ENCODE measurements at places on chromosomes 2 and 18. TPM values are rescaled to one million over a fixed set of nuclear protein-coding genes. Genes with fewer than 3 reads are reported as not detected.

Gene RFTN2
- total RNA-seq = 6.2 TPM

Gene CPLX4
- total RNA-seq = not detected

Gene MAP3K19
- total RNA-seq = not detected

Gene MC2R
- total RNA-seq = not detected

Gene POU3F3
- not detected for total RNA-seq

Gene ELOA2
- not detected for total RNA-seq

Gene APLF
- total RNA-seq = 5.3 TPM

Gene UCN
- 2.4 TPM for total RNA-seq

GRCh38 chr2:222408684-222409083 is 15.7 kb upstream of the SGPP2 start:
- no peak for DNase-seq

- DNase-seq = peak; percentile 24
These were observed 108.4 kb upstream of the ITGB6 start for GRCh38 chr2:160308476-160308875.

DNA sequence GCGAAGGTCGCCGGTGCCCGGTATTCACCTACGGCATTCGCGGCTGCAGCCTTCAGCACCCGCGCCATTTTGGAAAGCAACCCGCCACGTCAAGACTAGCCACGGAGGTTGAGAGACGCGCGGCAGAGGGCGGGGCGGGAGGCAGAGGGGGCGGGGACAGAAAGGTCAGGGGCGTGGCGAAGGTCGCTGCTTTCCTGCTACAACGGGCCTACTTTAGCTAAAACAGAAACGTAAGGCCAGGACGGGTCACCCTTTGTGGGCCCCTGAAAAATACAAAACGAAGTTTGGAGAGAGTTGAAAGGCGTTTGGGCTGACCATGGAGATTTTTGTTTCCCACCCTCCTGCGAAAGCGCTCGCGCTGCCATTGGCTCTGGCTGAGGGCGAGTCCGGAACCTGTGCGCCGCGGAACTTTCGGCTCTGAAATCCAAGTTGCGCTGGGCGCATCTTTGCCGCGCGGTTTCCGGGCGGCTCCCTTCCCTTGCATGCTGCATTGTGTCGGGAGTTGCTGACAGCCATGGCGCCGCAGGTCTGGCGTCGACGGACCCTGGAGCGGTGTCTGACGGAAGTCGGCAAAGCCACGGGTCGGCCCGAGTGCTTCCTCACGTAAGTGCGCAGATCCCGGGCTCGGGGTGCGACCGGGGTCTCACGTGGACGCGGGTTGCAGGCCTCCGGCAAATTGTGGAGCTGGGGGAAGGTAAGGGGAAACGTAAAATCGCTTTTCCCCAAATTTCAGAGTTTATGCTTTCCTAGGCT is at the start of the genes MCEE and MPHOSPH10:
Gene MCEE, minus strand, starts transcription at position 78 of the 753 bp plus-strand sequence. Its CDS starts 10 bp downstream, at position 68.
Gene MPHOSPH10, plus strand, starts transcription at position 483 of the 753 bp plus-strand sequence. Its CDS starts 32 bp downstream, at position 515.
- DNase-seq = peak; percentile 92

DNA sequence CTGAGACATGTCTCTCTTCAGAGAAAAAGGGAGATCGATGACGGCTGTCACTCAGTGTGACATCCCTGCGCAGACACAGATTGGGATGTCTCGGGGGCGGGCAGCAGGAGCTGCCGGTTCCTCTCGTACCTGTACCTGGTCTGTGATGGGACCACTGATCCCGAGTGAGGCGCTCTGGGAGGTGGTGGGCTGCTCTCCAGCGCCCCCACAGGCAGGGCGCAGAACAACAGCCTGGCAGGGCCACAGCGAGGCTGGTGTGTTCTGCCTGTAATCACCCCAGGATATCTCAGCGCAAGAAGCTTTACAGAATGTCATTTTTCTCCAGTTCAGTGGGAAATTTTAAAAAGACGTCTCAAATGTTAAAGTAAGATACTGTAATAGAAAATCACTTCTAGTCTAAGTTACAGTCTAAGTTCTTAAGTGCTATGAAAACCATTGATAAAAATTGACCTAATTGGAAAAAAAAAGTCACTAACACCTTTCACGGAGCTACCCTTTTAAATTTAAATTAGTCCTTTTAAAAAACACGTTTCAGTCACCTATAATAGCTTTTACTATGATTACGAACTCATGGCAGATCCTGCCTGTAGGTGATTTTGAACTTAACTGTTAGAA is 189.8 kb downstream of the SNTG2 start:
- DNase-seq = peak; percentile 8

DNA sequence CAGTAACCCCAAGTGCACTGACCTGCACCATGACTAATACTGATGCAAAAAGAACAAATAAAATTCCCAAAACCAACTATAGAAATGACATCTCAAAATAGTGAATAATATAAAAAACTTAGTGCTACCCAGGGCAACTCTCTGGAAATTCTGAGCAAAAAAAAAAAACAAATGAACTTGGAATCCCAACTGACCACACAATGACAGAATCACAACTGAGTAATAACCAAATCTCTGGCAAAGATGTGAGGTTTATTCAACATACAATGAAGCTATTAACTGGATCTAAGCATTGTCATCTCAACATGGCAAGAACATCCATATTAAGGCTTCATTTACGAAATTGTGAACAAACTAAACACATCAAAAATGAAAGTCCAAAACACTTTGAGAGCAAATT is 22.7 kb downstream of the EXOC6B start:
- DNase-seq = peak; percentile 32

GRCh38 chr2:202355993-202356505 is 20.1 kb upstream of the BMPR2 start:
- no peak for DNase-seq

DNA sequence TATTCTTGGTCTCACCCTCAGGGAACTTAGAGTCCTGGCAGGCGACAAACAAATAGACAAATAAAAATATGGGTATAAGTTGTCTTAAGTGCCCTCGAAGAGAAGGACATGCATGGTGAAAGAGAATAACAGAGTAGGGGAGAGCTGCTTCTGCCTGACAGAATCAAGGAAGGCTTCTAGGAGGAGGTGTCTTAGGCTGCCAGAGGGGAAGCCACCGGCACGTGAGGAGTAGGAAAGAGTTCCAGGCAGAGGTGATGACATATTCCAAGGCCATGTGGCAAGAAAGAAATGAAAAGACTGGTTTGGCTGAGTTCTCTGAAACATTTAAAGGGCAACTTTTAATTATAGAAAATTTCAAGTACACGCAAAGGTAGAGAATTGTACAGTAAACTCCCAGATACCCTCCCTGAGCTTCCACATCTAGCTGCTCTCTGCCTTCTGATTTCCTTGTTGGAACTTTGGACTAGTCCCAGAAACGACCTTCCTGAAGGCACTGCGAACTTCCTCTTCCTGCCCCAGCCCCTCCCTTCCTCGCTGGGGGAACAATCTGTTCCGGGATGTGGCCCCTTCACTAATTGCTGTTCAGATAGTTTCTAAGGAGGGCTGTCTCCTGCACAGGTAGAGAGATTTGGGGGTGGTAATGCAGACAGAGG is 91.7 kb downstream of the DYSF start:
- no peak for DNase-seq

DNA sequence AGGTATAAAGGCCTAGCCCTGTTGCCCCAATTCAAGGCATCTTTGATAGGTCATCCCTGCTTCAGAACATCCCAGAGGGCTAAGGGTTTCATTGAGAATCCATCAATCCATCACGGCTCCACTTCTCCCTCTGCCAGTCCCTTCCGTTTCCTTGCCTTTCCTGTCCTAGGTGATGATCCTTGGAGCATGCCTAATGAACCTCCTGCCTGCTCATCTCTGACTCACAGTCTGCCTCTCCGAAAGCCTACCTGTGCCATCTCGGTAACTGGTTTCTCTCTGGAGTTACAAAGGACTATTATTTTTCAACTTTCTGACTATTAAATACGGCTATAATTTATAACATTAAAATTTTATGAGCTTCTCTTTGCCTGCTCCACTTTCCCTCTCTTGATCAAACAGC is 36.7 kb upstream of the OSBPL6 start:
- DNase-seq = no peak

- DNase-seq = peak; percentile 88
These were observed 199.2 kb downstream of the KLHL29 start for GRCh38 chr2:23584054-23584745.

DNA sequence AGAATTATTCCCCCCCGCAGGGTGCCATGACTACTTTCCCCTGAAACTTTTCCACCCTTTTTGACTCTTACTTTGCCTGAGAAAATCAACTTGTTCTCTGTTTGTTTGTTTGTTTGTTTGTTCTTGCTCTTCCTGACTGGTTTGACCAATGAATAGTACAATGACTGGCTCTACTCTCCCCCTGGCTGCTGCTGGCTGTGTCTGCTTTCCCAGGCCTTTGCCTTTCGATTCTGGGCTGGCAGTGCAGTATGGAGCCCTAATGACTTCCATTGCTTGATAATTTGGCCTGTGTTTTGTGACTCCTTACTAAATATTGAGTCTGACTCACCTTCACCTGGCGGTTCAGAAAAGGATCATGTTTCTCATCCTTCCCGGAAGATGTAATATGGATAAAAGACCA is 241.1 kb downstream of the TMEM182 start:
- no peak for DNase-seq

GRCh38 chr2:184637781-184638180 is 39.5 kb downstream of the ZNF804A start:
- DNase-seq = no peak

GRCh38 chr18:5948237-5948636 is 52.9 kb upstream of the TMEM200C start:
- DNase-seq = no peak

- DNase-seq = no peak
These were observed 69.8 kb upstream of the KCTD1 start for GRCh38 chr18:26618135-26618534.

DNA sequence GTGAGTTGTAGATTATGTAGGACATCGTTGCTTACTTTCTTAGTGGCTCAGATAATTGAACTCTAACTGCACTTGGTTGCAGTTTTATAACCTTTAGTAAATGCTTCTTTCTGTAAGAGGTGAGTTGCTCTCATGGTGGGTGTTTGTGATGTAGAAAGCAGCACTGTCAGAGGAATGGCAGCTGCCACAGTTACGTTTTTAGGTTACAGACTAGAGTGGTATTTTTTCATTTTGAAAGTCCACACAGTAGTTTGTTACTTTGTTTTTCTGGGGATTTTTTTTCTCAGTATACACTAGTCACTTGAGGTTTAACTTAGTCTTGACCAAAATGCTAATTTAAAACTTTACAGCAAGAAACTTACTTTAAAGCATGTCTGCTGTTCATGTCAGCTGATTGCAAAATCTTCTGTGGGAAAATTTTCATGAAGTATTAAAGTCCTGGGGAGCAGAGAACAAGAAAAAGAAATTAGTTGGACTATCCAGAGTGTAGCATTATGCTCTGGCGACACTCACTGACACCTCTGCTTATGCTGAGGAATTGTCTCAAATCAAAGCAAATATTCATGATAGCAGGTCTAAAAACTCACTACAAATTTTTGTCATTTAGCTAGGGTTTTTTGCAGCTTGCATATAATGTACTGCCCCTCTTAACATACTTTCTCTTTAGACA is 14.8 kb downstream of the AFTPH start:
- no peak for DNase-seq

GRCh38 chr2:44936715-44937687 is 4.5 kb upstream of the SIX3 start:
- no peak for DNase-seq

DNA sequence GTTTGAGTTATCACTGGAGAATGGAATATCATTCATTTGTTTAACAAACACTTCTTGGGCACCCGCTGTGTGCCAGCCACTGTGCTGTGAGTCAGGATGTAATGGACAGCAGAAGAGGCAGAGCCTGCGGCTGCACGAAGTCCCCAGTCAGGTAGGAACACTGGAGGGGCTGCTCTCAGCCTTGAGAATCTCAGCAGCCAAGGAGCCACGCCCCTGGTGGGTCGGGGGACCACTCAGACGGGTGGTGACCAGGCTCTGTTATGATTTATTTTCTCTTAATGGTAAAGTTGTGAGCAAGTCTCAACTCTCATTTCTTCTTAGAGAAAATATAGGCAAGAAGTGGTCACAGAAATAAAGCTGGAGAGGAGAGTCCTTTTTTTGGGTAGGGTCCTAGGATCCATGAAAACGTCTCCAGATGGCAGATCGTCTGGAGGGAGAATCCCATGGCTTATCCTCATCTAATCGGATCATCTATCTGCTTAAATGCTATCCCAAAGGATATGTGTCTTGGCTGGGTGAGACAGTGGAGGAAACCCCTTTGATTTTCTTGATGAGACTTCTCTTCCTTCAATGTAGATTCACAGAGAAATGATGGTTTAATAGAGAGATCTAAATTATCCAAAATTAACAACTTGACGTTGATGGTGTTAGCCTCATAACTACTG is 129.1 kb upstream of the LGALSL start:
- no peak for DNase-seq

- no peak for DNase-seq
These were observed 284.6 kb upstream of the UBE2E3 start for GRCh38 chr2:180695586-180696401.

GRCh38 chr2:226063704-226064440 is 664.4 kb downstream of the NYAP2 start:
- peak; percentile 87 for DNase-seq

DNA sequence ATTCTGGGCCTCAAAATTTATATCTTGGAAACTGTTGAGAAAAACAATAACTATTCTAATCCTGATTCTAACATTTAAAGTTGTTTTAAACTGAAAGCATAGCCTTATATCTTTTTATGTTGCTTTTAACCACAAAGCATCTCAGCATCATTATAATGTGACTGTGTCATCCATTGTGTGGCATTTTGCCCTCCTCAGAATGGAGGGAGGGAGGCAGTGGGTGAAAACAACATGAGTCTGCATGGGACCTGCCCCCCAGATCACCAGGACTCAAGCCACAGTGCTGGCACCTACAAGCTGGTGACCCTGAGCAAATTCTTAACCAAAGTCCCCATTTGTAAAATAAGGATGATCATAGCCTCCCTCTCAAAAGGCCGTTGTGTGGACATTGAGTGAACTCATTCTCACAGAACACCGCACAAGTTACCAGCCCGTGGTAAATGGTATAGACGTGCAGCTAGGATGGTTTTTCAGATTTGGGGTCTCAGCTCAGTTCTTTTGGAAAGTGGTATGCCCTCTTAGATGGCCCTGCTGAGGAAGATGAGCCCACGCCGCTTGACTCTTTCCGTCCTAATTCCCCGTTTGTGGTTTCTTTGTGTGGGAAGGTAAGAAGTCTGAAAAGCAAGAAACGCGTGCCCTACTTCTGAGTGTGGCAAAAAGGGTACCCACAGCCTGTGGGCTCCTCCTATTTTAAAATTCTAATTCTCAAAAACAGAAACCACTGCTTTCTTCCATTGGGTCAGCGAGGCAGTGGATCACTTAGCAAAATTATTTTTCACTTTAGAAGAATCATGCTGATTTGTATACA is 305.0 kb upstream of the ID2 start:
- DNase-seq = peak; percentile 18

- DNase-seq = no peak
These were observed 67.1 kb downstream of the CCDC102B start for GRCh38 chr18:68865021-68865420.

Measured in myocyte (in vitro differentiated cells).